ENCODE measurements at places on chromosomes 5 and 9.

DNA sequence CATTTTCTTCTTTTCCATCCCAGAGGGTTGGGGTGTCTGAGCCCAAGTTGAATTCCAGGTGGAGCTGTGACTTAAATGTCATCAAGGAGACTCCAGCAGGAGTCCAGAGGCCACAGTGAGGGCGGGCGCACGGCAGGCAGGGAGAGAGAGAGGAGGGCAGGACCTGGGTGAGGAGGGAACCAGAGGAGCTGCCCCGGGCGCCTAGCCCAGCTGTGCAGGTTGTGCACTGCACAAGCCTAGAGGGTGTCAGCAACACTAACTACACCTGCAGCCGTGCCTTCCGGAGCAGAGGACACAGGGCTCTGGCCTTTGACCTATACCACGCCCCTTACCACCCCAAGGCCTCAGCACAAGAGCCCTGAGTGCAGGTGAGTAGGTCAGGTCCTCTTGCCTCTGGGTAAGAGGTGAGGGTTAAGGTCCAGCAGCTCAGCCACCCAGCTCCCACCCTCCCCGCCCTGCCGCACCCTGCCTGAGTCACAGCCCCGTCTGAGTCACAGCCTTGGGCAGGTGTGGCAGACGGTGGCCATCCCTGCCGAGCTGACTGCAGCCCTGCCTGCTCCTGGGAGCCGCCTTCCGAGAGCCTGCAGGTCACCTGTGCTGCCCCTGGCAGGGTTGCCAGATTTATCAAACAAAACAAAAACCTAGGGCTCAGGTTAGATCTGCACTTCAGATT is 6.4 kb upstream of the AGPAT2 start:
- no peak for DNase-seq

DNA sequence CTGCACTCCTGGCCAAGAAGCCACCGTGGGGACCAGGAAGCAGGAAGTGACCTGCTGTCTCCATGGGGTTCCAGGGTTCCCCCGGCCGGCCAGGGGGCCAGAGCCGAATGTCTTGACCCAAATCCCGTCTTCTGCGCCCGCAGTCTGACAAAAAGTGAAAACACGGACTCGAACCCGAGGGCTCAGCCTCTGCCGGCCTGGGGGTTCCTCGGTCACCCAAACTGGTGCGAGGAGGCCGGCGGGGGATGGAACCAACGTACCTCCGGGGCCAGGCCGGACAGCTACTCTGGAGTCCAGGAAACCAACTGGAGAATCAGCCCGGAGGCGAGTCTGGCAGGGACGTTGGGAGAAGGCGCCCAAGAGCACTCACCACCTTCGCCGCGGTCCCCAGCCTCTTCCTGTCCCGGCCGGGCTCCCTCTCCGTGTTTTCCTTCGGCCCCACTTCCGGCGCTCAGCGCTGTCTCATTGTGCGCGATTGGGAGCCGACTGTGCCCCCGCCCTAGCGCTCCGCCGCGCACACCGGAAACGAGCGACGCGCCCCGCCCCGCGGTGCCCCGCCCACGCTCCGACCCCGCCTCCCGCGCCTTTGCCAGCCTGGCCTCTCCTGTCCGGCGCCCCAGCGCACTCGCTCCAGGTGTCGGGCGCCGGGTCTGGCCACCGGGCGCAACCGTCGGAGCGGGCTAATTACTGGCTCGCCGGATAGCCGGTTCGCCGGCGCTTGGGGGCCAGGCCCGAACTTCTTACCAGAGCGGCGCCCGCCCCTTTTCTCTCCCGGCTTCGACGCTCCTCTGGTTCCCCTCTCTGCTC is at the start of gene TUT7:
Gene TUT7 (minus strand): TSS at position 400 of the 807 bp plus-strand sequence. CDS start 1,211 bp downstream, outside the sequence.
- peak; percentile 93 for DNase-seq

- DNase-seq = no peak
Measured at GRCh38 chr5:4542145-4542778, 597.9 kb upstream of the ADAMTS16 start.

- DNase-seq = no peak
Measured at GRCh38 chr5:131534974-131535373, 100.1 kb downstream of the RAPGEF6 start.

GRCh38 chr5:133389066-133389590 is 223.2 kb downstream of the FSTL4 start:
- DNase-seq = no peak

Measured in stimulated activated naive B cell treated with anti-CD40 and anti-IgM and Interleukin-4, amounts not matched to agents 10 μg/mL and 1 μg/mL and 100 μg/mL, for 72 hours (primary cell).